ENCODE measurements at places on chromosomes 11 and 22.
A peak's percentile ranks its signal among the peaks of the same experiment; 100 is the strongest.

DNA sequence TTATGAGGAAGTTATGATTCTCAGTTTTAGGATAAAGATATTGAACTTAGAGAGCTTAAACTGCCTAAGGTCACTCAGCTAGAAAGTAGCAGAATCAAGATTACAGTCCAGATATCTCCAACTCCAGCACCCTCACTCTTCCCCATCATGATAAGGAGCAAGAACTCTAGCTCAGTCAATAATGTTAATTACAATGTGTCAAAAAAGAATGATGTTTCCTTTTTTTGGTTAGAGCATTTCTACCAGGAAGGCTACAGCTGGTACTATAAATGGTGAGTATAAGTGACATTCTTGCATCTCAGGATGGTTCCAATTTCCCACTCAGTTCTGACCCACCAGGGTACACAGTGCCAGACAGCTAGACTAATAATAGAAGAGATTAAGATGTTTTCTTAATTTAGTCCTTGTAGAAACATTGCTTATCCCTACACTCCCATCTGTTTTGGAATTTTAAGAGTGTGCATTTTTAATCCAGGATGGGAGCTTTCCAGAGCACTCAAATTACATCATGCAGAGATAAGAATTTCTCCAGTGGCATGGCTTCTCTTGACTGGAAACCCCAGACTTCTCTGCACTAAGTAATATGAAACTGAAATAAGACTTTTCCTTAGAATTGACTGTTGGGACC, 21.6 kb upstream of the BBOX1 start:
- no peak for DNase-seq
- H3K4me1 ChIP-seq: no peaks in the 10 kb centered on the region
- no peak overlapping the region for H3K4me3 ChIP-seq
- no peak overlapping the region for H3K27ac ChIP-seq

DNA sequence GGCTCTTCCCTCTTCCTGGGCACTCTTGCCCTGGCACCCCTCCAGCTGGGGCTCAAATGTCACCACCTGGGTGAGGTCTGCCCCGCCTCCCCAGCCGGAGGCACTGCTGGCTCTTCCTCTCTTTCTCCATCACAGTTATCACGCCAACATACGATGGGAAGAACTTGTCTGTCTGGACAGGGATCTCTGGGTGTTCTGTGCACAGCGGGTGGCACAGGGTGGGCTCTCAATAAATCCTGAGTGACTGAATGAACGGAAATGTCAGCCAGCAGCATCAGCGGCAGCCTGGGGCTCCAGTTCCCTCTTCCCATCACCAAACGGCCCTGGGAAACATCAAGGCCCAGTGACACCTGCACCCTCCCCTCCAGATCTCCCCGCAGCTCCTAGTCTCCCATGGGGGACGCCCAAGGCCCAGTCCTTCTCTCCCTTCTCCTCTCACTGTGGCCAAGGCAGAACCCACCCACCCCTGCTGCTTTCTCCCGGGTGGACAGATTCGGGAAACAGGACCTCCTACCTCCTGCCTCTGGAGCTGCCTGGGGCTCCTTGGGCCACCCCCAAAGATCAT, 440 bp upstream of the SLC25A45 start:
- peaks cover 82% of the 10 kb centered on the region for H3K4me1 ChIP-seq
- no peak overlapping the region for H3K4me3 ChIP-seq
- peak; percentile 92 for DNase-seq
- H3K36me3 ChIP-seq: no peaks in the 10 kb centered on the region
- no peaks in the 10 kb centered on the region for H3K27me3 ChIP-seq

DNA sequence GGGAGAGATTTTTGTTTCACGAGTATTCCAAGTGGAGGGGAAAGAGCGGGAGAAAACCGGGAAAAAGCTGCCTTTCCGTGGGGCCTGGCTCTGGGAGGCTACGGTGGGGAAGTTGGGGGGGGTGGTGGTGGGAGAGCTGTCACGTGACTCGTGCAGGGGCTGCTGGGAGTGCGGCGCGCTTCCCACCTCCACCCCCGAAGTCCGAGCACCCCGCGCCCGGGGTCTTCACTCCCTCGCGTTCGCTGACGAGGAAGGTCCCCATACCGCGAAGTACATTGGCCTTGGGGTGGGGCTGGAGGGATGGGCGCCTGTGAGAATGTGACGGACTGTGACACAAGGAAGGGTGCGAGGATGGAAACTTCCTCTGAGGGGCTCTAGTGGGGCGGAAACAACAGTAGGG, at the start of gene TEX12:
Gene TEX12 (plus strand): TSS at position 228 of the 400 bp plus-strand sequence. CDS start 1,897 bp downstream, outside the sequence.
- H3K27me3 ChIP-seq: no peaks in the 10 kb centered on the region
- no peak within 1 kb of the TSS for H3K27ac ChIP-seq
- no peak for DNase-seq
- no peak within 1 kb of the TSS for H3K4me3 ChIP-seq

GRCh38 chr11:126829716-126830115, 170.9 kb downstream of the KIRREL3 start:
- H3K36me3 ChIP-seq: no peaks in the 10 kb centered on the region
- H3K27me3 ChIP-seq: no peaks in the 10 kb centered on the region
- no peaks in the 10 kb centered on the region for H3K4me1 ChIP-seq
- no peak overlapping the region for H3K4me3 ChIP-seq
- no peak overlapping the region for H3K27ac ChIP-seq

DNA sequence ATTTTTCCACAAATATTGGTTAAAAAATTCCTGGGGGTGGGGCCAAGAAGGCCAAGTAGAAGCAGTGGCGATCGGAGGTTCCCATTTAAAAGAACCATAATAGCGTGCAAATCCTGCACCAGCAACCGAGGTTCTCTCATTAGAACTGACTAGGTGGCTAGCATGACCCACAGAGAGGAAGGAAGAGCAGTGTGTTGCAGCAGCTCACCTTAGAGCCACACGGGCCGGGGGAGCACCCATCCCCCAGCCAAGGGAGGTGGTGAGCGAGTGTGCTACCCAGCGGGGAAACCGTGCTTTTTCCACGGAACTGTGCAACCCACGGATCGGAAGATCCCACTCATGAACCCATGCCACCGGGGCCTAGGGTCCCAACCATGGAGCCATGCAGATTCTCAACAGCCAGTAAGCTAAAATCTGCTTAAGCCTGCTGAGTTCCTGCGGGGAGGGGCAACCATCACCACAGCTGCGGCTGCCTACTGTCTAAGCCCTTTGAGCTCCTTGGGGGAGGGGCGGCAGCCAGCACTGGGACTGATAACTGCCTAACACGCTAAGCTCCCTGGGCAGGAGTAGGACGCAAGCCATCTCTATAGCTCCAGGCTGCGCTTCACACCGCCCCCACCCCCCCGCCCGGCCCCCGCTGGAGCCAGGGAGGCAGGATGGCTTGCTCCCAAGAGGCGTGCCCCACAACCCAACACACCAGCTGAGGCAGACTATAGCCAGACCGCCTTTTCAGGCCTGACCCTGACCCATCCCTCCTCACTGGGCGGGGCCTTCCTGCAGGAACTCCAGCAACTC, 21.0 kb upstream of the HTATIP2 start:
- DNase-seq: no peak
- H3K27me3 ChIP-seq: peaks cover 37% of the 10 kb centered on the region

DNA sequence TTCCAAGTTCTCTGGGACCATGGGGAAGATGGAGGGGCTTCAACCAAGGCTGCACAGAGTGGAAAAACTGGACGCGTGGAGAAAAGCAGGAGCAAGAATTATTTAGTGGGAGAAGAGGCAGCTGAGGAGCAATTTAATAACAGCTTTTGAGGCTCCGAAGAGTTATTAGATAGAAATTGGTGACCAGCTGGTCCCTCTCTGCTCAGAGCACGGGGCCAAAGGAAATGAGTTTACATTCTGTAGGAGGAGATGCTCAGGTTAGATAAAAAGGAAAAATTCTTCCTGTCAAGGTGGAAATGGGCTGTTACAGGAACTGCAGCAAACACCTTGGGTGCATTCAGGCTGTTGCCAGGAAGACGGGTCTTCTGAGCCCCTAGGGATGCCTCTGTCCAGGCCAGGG, 47.0 kb upstream of the GALNT18 start:
- DNase-seq: no peak
- H3K4me3 ChIP-seq: no peak overlapping the region
- no peak overlapping the region for H3K27ac ChIP-seq
- no peaks in the 10 kb centered on the region for H3K4me1 ChIP-seq

GRCh38 chr11:77026221-77026620, 8.0 kb upstream of the B3GNT6 start:
- H3K4me3 ChIP-seq: no peak overlapping the region
- H3K27me3 ChIP-seq: no peaks in the 10 kb centered on the region
- no peak for DNase-seq
- H3K27ac ChIP-seq: no peak overlapping the region
- H3K4me1 ChIP-seq: no peaks in the 10 kb centered on the region
- no peaks in the 10 kb centered on the region for H3K36me3 ChIP-seq

DNA sequence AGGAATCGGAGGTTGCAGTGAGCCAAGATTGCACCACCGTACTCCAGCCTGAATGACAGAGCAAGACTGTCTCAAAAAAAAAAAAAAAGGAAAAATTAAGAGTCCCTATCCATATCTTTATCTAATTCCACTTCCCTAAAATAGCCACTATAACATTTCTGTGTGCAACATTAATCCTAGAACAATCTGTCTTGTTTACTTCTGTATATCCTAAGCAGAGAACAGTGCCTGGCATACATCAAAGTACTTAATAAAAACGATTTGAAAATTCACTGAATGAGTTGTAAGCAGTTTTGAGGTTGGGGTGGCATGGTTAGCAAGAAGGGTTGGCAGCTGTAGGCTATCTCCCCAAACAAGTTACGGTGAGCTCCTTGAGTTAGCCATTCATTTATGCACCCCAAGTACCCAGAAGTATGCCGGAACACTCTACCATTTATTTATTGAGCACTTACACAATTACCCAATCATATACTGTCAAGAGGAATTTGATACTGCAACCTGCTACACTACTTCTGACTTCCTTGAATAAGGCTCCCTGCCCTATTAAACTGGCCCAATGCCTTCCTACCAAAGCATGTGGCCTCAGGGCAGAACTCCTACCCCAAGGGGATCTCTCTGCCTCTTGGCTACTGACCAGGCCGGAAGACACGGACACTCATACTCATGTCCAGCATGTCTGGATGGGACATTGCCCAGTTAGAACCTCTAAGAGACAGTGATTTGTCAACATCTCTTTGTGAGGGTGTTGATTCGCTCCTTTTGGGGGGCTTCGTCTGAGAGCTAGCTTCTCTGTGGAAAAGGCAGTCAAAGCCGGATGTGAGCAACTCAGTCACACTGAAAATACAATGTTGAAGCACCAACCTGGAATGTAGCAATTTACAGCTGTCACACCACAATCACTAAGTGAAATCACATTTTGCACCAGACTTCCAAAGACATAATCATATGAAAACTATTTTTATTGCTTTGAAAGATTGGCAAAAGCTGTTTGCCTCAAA, 16.3 kb upstream of the TMEM41B start:
- peak; percentile 40 for DNase-seq
- peak overlapping the region; percentile 62 for H3K27ac ChIP-seq
- no peaks in the 10 kb centered on the region for H3K36me3 ChIP-seq
- no peak overlapping the region for H3K4me3 ChIP-seq
- no peaks in the 10 kb centered on the region for H3K4me1 ChIP-seq

DNA sequence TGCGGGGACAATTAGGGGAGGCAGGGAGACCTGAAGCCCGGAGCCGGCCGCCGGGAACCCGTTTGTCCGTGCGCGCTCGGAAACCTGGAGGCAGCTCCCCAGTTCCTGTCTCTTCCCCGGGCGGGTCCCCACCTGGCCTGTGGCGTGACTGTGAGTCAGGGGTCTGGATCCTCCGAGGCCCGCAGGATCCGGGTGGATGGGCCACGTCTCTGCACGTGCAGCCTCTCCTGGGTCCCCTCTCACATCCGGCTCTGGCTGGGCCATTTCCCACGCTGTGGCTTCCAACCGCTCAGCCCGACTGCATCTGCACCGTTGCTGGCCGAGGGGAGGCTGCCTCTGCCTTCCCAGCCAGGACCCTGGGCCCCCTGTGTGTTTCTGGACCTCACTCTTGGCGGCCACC, 14.8 kb upstream of the H19 start:
- H3K4me3 ChIP-seq: no peak overlapping the region
- no peaks in the 10 kb centered on the region for H3K27me3 ChIP-seq
- no peak for DNase-seq
- H3K4me1 ChIP-seq: no peaks in the 10 kb centered on the region

DNA sequence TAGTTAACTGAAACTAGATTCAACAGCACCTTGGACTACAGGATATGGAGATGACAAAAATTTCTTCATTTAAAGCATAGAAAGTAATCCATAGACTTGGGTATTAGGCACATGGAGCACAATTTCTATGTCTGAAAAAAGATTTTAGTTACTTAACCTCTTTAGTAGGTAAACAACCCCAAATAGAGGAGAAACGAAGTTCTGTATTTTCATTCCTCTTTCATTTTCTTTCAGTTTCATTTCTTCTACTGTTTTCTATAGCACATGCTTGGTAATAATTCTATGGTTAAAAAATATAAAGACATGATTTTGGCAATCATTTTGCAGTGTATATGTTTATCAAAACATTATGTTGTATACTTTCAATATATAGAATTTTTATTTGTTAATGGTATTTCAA, 99.5 kb downstream of the CASP12 start:
- no peak for DNase-seq
- H3K4me3 ChIP-seq: no peak overlapping the region
- no peaks in the 10 kb centered on the region for H3K36me3 ChIP-seq
- H3K27me3 ChIP-seq: no peaks in the 10 kb centered on the region
- H3K27ac ChIP-seq: no peak overlapping the region

DNA sequence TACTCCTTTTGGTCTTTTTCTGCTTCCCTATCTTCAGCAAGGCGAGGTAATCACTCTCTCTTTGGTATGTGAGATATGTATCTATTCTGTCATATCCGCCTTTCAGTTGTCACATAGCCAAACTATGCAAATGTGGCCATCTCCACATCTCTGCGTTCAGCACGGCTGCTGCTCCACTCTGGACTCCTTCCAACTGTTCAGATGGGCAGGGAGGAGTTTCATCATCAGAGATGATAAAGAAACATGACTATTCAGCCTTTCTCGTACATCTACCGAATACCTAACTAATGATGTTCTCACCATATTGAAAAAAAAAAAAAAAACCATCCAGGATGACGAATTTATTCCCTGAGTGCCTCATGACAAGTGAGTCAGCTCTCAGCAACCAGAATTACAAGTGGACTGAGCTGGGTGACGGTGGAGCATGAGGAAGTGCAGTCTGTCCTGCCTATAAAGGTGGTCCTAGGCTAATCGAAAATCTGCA, 899.6 kb downstream of the OPCML start:
- no peak for DNase-seq
- H3K36me3 ChIP-seq: no peaks in the 10 kb centered on the region
- no peaks in the 10 kb centered on the region for H3K4me1 ChIP-seq
- H3K27me3 ChIP-seq: no peaks in the 10 kb centered on the region

DNA sequence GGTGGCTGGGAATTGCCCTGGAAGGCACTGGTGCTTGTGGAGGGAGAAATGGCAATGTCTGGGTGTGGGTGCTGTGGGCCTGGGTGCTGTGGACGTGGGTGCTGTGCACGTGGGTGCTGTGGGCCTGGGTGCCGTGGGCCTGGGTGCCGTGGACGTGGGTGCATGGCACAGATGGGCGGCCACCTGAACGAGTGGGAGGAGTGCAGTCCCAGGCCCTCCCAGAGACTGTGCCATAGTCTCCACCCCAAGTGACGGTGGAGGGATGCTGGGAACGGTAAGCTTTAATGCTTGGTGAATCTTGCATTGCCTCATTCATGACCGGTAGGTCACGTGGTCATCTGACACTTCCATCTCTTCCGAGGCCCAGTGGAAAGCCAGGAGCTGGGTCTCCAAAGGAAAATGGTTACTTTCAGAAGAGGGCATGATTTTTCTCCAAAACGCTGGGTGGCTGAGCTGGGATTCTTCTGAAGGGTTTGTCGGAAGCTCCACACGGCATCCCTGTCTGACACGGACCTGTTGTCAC, 28.8 kb upstream of the BRSK2 start:
- H3K4me1 ChIP-seq: no peaks in the 10 kb centered on the region
- no peaks in the 10 kb centered on the region for H3K27me3 ChIP-seq
- H3K27ac ChIP-seq: no peak overlapping the region
- no peak for DNase-seq
- no peaks in the 10 kb centered on the region for H3K36me3 ChIP-seq
